GM04503 (cell line): ENCODE measurements at places on chromosomes 1 and 21.

GRCh38 chr1:108722292-108722691 is 9.6 kb downstream of the FNDC7 start:
- no peak for DNase-seq

DNA sequence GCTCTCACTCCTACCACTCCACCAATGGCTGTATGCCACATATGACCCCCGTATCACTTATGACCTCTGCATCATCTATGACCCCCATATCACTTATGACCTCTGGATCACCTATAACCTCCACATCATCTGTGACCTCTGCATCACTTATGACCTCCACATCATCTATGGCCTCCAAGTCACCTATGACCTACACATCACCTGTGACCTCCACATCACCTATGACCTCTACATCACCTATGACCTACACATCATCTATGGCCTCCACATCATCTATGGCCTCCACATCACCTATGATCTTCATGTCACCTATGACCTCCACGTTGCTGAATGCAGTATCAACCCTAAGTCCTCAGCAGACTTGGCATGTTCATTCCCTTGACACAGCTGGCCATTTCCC is 271.2 kb downstream of the MATN1 start:
- no peak for DNase-seq

- no peak for DNase-seq
Measured at GRCh38 chr1:68230484-68230802, 1.9 kb downstream of the WLS start.

DNA sequence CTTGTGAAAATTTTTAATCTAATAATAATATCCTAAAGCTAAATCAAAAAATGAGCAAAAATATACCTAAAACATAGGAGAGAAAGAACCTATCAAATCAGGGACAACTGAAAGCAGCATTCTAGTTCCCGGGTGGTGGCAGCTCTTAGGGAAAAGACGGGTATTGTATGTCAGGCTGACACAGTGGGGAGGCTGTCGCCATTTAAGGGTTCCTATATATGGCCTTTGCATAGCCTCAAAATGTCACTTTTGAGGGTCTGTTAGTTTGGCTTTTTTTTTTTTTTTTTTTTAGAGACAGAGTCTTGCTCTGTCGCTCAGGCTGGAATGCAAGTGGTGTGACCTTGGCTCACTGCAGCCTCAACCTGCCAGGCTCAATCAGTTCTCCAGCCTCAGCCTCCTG is 6.0 kb downstream of the CLSTN1 start:
- DNase-seq = no peak

DNA sequence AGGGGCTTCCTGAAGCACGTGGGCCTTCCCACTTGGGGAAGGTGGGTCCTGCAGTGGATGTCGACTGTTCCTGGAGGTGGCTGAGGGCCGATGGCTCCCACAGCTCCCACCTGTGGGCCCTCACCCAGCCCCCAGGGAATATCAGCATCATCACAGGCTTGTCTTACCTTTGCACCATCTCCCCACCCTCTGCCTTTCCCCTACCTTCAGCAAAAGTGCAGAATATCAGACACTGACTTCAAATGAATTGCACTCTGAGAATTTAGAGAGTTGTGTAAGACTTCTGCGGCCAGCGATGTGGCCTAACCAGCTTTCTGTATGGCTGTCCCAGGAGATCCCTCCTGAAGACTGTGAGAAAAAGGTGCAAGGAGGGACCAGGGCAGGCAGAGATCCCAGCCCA is 105.4 kb downstream of the PRDM2 start:
- DNase-seq = no peak

DNA sequence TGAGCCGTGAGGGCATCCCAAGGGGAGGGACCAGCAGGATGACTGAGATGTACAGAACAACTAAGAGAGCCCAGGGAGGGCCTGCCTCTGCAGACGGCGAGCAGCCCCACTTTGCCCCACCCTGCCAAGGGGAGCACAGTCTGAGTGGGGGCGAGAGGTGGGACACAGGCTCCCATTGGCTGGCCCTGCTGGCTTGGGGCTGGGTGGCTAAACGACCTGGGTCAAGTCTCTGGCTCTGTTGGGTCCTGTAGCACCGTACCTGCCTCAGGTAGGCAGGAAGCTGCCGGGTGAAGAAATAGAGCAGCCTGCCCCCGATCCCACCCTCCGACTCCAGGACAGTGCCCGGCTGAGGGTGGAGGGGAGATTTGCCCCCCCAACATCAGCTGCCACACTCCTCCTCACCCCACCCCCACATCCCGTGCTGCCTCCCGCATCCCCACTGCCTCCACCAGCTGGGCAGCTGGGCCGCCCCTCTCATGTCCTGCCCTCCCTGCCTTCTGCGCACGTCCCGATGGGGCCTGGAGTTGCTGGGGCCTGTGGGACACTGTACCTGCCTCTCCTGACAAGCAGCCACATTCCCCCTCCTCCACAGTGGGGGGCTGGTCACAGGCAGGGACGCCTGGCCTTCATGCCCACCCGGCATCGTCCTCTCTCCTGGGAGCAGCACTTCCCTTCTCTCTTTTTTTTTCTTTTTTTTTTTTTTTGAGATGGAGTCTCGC is 12.6 kb upstream of the PLEKHG5 start:
- no peak for DNase-seq

GRCh38 chr1:94679332-94680038 is 137.9 kb upstream of the F3 start:
- no peak for DNase-seq

GRCh38 chr1:38489844-38490270 is 369.7 kb downstream of the RRAGC start:
- DNase-seq = no peak

DNA sequence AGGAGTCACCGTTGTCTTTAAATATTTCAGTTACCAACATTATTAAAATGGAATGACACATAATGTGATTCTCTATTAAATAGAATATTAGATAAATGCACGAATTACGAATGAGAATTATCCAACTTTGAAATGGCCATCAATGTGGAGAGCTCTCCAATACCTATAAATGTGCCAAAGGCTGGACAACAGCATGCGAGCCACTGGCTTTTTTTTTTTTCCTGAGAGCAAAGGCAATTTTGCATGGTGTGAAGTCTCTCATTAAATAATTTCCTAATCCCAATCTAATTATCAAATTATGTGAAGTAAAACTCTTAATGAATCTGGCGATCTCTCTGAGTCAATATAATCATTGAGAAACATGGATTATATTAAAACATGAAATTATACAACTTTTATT is 113.5 kb downstream of the KCNT2 start:
- DNase-seq = no peak

DNA sequence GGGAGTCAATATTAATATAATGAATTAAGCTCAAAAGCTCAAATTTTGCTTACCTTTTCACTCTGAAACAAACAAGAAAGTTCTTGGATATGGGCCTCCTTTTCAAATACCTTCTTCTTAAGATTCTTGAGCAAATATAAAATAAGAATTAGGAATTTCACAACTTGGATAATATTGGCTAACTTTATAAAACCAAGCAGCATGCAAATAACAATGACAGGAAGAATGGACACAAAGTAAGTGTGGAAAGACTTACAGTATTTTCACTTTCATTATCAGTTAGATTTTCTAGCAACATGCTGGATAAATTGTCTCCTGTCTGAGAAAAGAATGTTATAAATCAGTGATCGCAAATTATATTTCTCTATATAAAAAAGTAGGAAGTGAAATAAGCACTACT is 13.2 kb downstream of the ODF2L start:
- no peak for DNase-seq

GRCh38 chr1:223052931-223053330 is 90.1 kb downstream of the TLR5 start:
- DNase-seq = peak; percentile 14

DNA sequence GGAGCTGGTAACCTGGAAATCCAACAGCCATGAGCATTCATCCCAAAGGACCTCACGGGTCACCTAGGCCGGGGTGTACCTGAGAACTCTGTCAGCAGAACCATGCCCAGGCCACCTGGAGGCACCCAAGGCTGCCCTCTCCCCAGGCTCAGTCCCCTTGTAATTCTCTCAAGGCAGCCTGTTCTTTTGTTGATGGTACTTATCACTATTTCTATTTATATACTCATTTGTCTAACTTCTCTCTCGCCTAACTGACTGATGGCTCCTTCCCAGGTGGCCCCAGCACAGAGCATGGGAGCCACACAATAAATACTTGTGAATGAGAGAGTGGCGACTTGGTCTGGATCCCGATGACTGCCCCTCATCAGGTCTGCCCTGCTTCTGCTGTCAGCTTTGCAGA is 16.7 kb downstream of the CASP9 start:
- no peak for DNase-seq

DNA sequence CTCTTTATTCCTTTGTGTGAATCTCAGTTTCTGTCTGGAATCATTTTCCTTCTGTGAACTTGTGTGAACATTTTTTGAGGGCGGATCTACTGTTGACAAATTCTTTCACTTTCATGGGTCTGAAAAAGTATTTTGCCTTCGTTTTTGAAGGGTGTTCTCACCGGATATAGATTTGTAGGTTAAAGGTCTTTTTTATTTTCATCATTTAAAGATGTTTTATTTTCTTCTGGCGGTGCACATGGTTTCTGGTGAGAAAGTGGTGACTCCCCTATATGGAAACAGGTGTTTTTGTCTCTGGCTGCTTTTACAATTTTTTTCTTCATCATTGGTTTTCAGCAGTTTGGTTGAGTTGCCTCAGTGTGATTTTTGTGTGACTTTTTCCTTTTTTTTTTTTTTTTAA is 94.9 kb downstream of the DYRK1A start:
- no peak for DNase-seq

GRCh38 chr1:37858931-37859506 is 373 bp downstream of the MTF1 start:
- DNase-seq = no peak

- no peak for DNase-seq
Measured at GRCh38 chr1:235532360-235532759, 28.1 kb upstream of the B3GALNT2 start.

DNA sequence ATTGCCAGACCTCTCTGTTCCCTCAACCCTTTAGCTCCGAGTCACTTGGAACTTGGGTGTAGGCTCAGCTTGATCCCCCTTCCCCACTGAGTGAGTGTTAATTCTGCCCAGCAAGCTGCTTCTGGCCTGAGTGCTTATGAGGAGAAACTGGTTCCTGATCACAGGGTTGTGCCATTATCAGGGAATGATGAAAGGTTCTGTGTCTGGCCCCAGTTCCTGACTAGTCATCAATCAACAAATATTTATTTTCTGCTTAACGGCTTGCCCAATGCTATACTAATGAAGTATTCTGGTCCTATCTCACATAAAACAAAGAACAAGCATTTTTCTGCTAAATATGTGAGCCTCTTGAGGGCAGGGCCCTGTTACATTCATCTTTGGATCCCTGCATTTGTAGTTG is 20.8 kb downstream of the CC2D1B start:
- DNase-seq = no peak

GRCh38 chr1:204575221-204576190 is 59.3 kb downstream of the MDM4 start:
- no peak for DNase-seq

DNA sequence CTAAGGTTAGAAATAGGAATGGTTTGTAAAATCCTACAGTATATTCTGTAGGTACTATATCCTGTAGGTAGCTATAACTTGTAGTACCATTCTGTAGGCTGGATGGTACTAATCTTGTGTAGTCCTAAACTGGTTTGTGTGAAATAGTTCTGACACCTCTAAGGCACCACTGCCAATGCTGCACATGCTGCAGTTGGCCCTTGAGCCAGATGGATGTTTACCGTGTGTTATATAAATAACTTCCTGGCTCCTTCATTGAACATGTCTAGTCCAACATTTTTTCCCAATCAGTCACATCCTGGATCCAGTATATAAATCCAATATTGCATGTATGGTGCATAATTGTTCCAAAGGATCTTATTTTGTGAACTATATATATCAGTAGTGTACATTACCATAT is 89.5 kb upstream of the GNG4 start:
- DNase-seq = no peak

- no peak for DNase-seq
Measured at GRCh38 chr1:247367786-247368422, 36.2 kb upstream of the ZNF496 start.

GRCh38 chr1:217135569-217135915 is 412.3 kb upstream of the ESRRG start:
- no peak for DNase-seq

DNA sequence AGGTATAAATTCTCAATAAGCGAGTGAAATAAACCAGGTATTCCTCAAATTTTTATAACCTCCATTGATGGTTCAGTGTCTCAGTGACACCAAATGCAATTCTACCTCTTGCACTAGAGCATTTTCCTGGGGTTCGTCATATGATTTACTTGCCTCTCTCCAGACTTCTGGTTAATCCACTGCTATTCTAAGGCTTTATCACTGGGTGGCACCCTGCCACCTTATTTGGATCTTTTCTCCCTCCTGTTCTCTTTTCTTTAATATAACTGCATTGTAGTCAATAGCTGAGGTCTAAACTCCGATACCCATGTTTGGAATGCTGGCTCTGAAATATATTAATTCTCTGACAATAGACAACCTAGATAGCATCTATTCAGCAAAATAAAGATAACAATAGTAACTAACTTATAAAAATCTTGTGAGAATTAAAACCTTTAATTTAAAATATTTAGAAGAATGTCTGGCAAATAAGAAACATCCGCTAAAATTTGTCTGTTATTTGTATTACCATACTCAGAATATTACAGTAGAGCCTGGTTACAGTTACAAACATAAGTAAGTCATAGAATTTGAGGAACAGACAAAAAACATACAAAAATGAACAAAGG is 436.4 kb downstream of the PLA2G4A start:
- peak; percentile 21 for DNase-seq
